Left cardiac atrium (tissue), 4 donors: ENCODE measurements at places on chromosomes 6 and 20. TPM values are rescaled to one million over a fixed set of nuclear protein-coding genes. Genes with fewer than 3 reads are reported as not detected.

Gene POFUT1
- total RNA-seq = 28.6 TPM

Gene OVOL2
- total RNA-seq = not detected

Gene TRDN
- 174 TPM for total RNA-seq

Gene KCNB1
- 2.0 TPM for total RNA-seq

- no peak for DNase-seq
Measured at GRCh38 chr6:49001856-49002541, 461.1 kb downstream of the MMUT start.

DNA sequence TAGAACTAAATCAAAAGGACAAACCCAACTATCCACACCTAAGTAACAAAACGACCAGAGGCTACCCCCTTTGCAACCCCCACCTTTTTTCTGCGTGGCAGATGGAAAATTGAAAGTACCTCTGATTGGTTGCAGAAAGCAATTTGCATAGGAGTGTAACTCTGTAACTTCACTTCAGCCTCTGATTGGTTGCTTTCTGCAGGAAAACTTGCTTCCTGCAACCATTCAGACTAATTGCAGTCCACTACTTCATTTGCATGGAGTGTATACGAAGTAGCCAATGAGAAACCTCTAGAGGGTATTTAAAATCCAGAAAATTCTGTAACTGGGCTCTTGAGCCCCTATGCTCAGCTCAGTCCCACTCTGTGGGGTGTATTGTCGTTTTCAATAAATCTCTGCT is 129.1 kb upstream of the OLIG3 start:
- DNase-seq = no peak

- DNase-seq = peak; percentile 94
Measured at GRCh38 chr6:149717588-149718458, at the start of gene LATS1. LATS1 (minus strand) TSS chr6:149718101; CDS start chr6:149702126, 15,975 bp downstream.

DNA sequence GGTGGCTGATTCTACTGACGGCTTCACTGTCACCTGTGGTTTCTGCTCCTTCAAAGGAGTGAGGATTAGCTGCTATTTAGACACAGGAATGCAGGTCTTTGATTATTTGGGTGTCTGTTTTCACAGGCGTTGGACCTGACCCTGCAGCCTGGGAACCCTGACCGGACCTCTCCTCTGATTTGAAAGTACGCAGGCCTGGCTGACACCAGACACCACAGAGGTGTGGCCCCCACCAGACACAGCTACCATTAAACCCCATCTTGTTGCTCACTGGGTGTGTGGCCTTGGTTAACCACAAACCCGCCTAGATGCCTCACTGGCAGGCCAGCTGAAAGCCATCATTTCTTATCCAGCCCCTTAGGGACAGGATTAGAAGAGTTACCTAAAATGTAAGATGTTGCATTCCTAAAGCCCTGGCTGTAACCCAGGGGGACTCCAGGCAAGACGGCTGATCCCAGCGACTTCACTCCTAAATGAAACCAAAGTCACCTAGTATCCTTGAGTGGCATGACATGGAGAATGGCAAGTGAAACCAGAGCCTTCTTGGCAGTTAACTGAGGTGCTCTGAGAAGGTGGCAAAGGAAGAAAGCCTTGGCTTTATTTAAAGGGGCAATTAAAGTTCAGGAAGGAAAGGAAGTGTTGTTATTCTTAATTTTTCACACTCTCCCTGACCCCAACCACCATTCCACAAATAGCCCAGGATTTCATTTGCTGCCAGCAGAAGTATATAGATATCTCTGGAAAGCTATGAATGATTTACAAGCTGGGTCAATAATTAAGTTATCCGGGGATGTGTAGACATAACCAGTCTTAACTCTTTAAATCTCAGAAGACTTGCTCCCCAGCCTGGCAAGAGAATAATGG is 169.9 kb downstream of the QRSL1 start:
- DNase-seq = no peak

DNA sequence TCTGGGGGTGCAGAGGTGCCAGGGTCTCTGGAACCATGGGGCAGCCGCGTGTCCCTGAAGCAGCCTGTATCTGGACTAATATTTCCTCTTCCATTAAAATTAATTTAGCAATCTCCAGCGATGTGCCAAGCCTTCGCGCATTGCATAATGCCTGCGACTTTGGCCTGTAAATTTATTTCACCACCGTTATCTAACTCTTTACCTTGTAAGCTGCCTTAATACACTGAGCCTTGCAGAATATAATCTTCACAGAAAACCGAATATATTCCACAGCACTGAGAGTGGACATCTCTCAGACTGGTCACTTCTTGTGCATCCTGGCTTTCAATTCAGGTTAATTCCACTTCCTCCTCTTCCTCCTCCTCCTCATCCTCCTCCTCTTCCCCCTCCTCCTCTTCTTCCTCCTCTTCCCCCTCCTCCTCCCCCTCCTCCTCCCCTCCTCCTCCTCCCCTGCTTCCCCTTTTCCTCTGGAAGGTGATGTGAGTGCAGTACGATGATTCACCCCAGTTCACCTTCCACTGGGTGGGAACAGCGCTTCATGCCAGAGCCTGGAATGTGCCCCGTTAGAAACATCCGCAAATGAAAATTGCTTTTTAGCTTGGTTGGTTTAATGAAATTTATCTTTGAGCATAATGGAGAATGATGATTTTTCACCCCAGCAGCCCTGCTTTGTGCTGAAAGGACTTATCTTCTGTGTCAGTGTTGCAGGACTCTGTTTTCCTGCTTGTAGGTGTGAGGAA is 101.4 kb downstream of the CDH4 start:
- DNase-seq = no peak

DNA sequence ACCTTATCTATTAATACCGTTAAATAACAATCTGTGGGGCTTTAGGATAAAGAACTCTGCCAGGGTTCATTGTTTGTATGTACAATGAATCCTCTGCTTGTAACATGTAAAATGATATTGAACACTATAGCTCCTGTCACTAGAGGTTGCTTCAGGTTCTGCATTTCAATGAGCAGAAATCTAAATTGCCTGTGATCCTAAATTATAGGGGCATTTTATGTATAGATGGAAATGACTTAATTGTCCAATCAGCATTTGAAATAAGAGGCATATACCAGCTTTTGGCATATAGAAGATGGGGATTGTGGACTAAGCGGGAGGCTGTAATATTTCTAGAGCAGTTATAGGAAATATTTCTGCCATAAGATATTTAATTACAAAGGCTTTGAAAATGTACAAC is 2.0 kb downstream of the NCOA3 start:
- DNase-seq = no peak

DNA sequence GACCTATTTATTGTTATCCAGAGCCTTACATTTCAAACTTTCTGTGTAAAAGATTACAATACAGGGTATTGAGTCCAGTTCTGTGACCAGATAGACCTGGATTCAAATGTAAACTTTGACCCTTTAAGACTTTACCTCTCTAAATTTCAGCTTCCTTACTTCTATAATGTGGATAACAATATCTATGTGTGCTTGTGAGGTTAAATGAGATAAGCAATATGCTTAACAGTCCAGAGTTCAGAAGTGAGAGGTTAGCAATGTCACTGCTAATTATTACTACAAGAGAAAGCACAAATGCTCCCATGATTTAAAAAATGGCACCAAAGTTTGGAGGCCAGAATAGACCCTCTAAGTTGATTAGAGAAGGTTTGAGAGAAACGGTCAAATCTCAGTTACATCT is 27.5 kb downstream of the EPB41L2 start:
- DNase-seq = no peak

DNA sequence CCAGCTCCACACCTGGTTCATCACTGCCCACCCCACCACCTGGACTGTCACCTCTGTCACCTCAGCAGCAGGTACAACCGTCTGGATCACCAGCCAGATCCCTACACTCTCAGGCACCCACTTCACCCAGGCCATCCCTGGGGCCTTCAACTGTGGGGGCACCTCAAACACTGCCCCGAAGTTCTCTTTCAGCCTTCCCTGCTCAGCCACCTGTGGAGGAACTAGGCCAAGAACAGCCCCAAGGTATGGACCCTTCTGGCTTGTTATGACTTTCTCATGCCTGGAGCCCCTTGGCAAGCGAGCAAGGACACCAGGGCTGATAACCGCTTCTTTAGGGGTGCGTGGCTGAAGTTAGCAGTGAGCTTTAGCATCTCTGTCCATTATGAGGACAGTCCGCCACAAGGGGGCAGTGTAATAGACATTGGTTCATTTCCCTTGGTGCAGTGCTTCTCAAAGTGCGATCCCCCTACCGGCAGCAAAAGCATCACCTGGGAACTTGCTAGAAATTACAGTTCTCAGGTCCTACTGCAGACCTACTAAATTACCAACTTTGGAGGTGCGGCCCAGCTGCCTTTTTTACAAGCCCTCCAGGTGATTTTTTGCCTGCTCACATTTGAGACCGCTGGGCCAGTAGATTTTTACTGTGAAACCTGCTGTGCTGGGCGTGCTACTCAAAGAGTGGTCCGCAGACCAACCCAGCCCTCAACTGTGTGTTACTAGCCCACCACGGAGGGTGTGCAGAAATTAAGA is 32.5 kb downstream of the PNPLA1 start:
- peak; percentile 89 for DNase-seq

DNA sequence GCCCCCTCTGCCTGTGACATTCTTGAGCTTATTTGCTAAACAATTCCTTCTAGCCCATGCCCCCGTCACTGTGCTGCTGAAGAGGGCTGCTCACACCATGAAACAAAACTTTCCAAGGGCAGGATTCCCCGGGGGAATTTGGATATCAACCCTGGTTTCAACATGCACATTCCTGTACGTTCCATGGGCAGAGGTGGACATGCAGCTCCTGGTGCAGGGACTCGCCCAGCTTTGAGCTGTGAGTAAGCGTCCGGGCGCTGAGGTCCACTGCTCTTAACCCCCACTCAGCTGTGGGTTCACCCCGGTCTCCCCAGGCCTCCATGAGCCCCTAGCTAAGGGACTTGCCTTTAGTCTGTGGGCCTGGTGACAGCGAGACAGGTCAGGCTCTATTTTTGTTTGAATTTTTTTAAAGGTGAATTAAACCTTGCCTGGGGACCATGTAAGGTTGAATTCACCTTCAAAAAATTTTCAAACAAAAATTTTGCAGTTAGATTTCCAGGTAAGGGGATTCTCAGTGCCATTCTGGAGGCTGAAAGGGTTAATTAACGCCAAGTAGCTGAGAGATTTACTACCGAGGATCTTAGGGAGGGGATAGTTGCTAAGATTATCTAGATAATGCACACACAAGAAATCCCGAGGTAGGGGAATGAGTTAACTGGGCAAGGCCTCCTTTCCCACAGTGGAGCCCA is 70.3 kb upstream of the SLC22A23 start:
- DNase-seq = no peak

DNA sequence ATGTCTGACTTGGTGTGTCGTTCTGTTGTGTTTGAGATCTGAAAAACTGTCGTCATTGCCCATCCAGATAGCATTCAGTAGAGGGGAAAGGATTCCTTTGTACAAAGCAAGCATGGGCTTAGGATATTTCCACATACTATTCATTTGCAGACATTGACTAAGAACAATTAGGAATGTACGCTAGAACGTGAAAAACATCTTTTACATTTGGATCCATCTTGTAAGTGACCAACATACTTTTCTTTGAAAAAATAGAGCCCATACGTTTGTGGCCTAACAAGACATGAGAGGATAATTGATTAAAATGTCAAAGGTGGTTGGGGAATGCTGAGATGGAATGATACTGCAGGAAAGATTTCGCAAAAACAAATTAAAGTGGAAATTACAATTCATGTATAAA is 225.8 kb upstream of the QKI start:
- no peak for DNase-seq

DNA sequence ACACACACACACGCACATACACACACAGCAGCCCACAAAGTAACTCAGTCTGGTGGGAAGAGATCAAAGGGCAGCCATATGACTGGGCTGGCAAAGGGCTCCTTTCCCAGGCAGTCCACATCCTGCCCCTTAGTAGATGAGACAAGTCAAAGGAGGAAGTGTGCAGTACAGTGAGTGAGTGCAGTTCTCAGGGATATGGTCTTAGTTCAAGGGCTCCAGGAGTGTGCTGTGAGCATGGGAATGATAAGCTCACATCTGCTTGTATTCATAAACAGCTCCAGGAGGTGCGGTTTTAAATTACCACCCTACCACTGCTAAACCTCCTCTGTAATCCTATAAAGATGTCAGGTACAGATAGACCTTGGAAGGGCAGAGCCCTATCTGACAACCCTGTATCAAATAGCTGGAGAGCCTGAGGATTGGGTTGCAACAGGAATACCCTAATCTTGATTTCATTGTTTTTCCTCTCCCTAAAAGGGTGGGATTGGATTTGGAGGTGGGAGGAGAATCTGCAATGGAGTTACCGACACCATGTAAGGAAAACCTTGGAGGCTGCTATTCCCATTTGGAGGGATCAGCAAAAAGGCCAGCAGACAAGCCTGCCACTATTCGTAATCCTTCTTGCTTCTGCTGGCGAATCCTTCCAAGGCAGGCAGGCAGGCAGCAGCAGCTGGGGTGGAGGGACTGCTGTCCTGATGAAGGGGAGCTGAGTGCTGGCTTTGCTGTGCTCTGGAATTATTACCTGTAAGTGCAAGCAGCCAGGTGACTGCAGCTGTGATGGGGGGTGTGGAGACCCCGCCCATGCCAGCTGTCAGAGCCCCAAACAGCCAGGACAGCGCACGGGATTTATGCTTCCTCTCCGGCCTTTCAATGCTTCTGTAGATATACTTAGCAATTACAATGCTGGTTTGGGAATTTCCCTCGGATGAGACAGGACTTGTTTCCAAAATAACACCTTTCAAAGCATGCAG is 342.7 kb downstream of the PRL start:
- no peak for DNase-seq

- DNase-seq = peak; percentile 42
Measured at GRCh38 chr6:111361648-111362047, 121.4 kb downstream of the REV3L start.

GRCh38 chr6:45555981-45556771 is 178.4 kb upstream of the SUPT3H start:
- DNase-seq = no peak

DNA sequence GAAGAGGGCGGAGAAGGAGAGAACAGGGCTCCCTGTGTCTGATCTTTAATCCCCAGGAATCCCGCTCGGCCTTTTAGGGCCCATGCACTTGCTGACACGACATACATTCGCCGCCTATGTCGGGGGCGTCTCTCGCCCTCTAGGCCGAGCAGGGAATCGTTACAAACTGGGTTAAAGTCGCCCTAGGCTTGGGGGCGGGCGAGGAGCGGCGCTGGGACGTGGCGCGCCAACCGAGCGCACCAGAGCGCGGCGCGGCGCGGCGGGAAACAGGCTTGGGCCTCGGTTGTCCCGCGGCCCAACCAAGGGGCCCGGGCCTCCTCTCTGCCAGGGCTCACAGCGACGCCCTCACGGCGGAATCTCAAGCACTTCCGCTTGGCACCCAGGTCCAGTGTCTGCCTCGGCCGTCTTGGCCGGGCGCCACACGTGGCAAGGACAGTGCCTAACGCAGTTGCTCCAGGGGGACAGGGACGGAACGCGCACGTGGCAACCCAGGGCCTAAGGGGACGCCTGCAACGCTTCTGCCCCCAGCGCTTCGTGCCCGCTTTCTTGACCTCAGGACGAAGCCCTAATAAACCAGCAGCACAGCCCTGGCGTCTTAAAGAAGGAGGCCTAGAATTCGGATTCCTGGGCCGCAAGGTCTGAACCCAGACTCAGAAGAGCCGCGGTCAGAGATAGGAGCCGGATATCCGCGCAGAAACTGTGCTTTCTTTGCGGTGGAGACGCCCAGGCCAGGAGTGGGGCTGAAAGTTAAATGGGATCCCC is 71.5 kb downstream of the NCR2 start:
- DNase-seq = peak; percentile 58
